ENCODE measurements at places on chromosomes 1 and 21.

- DNase-seq = no peak
Observed at GRCh38 chr1:31523012-31523411, 53.3 kb upstream of the TINAGL1 start.

- DNase-seq = no peak
Observed at GRCh38 chr1:63319046-63320021, 3.0 kb upstream of the FOXD3 start.

DNA sequence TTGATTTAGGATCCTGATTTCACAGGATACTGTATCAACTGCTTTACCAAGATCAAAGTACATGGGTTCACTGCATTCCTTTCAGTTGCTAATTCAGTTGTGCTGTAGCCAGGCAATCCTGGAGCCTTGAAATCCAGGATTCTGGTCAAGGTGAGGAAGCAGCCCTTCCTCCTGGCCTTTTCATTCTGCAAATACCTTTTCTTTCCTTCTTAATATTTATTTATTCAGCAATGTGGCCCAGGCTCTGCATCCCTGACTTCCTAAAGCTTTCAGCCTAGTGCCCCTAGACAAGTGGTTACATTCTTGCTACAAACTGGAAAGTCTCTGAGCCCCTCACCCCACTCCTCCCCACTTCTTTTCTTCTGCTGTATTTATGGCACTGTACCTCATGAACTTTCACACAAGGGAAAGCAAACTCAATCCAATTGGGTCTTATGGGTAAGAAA, 16.2 kb downstream of the LRRC8D start:
- no peak for DNase-seq

DNA sequence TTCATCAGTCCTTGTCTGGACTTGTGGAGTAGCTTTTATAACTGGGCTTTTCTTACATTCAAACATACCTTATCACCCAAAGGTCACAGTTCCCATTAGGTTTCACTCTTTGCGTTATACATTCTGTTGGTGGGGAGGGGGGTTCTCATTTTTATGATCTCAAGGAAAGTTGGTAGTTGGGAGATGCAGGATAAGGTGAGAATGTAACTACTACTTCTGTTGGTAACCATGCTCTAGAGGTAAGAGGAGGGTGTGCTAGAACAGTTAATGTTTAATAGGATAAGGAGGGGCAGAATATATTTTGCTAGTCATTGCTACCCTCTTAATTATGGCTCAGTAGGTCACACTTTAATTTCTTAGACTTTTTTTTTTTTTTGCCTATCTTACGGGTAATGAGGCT, 10.7 kb downstream of the YBX1 start:
- no peak for DNase-seq

- peak; percentile 95 for DNase-seq
Observed at GRCh38 chr1:234262007-234262753, 111.1 kb upstream of the COA6 start.

- DNase-seq = no peak
Observed at GRCh38 chr1:229437443-229437842, 3.5 kb upstream of the ACTA1 start.

GRCh38 chr1:204894606-204895005, 23.9 kb downstream of the NFASC start:
- no peak for DNase-seq

DNA sequence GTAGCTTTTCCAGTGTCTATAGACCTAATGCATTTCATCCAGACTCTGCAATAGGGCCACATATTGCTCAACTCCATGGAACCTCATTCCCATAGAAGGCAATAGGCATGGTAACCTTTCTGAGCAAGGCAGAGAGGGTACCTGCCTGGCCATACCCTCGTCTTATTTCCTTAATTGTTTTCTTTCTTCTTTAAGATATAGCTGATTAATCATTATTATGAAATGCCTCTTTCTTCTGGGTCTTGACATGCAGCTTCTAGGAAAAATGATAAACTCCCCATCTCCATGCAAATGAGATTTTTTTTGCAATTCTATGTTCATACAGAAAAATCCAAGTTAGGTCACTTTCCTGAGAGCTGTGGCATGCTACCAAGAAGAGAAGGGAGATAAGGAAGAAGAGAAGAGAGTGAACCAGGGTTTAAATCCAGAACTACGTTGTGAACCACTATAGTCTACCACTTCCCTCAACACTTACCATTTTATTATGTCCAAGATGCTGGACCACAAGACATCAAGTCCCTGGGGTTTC, 33.0 kb upstream of the IL20 start:
- no peak for DNase-seq

DNA sequence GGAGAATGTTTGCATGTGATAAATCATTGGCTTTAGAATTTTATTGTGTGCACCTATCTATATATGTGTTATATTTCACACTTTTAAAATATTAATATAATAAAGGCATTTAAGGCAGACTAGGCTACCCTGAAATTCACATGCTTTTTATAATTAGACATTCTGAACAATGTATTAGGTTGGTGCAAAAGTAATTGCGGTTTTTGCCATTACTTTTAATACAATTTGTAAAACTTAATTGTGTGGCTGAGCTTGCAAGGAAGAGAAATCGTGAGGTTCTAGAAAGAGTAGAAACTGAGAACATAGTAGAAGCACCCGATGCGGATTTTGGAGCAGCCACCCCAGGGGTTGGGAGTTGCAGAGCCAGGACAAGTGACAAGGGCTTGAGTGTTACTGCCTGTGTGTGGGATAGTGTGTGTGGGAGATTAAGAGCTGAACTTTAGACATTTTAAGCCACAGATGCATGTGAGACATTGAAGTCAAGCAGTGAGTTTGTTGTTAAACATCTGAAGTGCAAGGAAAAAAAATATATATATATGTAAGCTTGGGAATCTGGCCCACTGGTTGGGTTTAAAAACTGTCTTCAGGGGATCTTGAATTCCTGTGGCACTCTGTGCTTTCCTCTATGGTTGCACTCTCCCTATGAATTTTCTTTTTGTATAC, 244.5 kb downstream of the TM2D1 start:
- no peak for DNase-seq

DNA sequence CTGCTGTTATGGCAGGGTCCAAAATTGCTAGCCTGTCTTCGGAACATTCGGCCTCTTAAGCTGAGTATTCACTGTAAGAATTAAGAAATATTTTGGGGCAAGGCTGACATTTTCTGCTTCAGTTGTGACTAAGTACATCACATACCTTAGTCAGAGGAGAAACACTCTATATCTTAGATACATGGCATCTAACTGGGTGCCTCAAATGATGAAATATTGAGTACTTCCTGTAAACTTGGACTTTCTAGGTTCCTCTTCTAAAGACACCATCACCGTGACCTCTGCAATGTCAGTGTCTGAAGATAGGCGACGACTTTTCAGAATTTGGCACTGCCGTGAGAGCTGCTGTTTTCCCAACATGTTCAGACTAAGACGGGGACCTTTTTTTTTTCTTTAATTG, 65.6 kb downstream of the PCBP3 start:
- no peak for DNase-seq

DNA sequence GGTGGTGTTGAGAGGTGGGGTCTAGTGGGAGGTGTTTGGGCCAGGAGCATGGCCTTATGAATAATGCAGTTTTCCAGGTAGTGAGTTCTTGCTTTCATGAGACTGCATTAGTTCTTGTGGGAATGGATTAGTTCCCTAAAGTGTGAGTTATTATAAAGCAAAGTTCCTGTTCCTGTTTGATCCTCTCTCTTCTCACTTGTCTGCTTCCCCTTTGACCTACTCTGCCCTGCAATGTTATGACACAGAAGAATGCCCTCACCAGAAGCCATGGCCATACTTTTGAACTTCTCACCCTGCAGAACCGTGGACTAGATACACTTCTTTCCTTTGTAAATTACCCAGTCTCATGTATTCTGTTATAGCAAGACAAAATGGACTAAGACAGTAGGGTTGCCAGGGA, 53.6 kb downstream of the MAP3K7CL start:
- no peak for DNase-seq

GRCh38 chr1:19918057-19918456, 5.4 kb downstream of the PLA2G2E start:
- peak; percentile 87 for DNase-seq

DNA sequence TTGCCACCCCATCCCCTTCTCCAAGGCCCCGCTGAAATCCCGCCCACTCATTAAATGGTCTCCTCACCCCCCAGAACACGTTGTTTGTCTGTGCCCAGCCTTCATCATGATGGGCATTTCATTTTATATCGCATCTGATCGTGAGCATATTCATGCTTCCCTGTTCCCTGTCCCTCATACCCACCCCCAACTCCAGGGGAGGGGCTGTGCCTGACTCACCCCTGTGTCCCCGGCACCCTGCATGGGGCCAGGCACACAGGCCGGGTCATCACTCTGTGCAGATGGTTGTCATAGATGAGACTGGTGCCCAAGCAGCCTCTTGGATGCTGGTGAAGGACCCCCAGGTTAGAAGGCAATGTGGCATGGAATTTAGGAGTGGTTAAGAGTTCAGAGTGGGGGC, 11.0 kb downstream of the CAMK2N1 start:
- no peak for DNase-seq

DNA sequence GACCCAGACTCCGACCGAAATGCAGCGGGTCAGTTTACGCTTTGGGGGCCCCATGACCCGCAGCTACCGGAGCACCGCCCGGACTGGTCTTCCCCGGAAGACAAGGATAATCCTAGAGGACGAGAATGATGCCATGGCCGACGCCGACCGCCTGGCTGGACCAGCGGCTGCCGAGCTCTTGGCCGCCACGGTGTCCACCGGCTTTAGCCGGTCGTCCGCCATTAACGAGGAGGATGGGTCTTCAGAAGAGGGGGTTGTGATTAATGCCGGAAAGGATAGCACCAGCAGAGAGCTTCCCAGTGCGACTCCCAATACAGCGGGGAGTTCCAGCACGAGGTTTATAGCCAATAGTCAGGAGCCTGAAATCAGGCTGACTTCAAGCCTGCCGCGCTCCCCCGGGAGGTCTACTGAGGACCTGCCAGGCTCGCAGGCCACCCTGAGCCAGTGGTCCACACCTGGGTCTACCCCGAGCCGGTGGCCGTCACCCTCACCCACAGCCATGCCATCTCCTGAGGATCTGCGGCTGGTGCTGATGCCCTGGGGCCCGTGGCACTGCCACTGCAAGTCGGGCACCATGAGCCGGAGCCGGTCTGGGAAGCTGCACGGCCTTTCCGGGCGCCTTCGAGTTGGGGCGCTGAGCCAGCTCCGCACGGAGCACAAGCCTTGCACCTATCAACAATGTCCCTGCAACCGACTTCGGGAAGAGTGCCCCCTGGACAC, 534 bp downstream of the C1orf56 start:
- peak; percentile 87 for DNase-seq

- DNase-seq = no peak
Observed at GRCh38 chr1:193697115-193697762, 510.8 kb upstream of the B3GALT2 start.

- no peak for DNase-seq
Observed at GRCh38 chr21:30153697-30154340, 12.8 kb downstream of the CLDN17 start.
